T-helper 1 cell (primary cell): ENCODE measurements at places on chromosomes 3 and 15.

DNA sequence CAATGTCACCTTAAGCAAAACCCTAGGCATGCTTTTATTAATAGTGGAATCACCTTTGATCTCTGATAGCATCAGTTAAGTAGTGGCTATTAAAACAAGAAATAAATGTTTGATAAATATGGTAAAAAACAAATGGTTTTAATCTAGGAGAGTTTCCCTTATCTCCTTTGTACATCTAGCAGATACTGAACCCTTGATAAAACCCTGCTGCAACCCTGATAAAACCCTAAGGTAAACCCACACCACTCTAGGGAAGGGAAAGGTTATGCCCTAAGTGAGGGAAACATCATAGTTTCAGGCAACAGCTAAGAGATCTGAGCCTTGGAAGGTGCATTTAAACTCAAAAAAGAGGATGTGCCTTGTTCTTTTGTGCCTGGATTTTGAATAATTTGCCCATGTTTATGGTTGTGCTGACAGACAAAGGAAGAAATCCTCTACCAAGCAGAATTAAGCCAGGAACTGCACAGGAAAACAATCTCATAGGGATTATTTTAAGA is 309.7 kb downstream of the FGF12 start:
- DNase-seq = no peak

GRCh38 chr3:183247011-183247589 is 6.0 kb upstream of the B3GNT5 start:
- no peak for DNase-seq

- DNase-seq = peak; percentile 58
Measured at GRCh38 chr3:48548729-48549705, 7.6 kb downstream of the PFKFB4 start.

- DNase-seq = no peak
Measured at GRCh38 chr15:69474291-69474690, 21.7 kb downstream of the RPLP1 start.

GRCh38 chr3:148190441-148190990 is 507.2 kb upstream of the AGTR1 start:
- DNase-seq = no peak

DNA sequence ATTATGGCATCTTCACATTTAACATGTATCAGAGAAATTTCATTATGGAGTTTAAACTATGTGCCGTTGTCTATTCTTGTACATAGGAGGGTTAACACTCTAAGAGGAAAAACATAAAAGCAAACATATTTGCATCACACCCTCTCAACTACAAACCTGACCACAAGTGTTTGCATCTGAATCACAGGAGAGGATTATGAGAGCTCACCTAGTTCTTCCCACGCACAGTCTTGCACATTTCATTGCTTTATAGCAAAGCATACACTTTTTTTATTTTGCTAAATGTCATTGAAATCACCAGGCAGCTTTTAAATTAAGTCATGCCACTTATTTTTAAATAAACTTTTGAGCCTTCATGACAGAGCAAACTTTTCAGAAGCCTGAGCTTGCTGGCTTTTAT is 12.5 kb downstream of the TRAT1 start:
- DNase-seq = no peak

DNA sequence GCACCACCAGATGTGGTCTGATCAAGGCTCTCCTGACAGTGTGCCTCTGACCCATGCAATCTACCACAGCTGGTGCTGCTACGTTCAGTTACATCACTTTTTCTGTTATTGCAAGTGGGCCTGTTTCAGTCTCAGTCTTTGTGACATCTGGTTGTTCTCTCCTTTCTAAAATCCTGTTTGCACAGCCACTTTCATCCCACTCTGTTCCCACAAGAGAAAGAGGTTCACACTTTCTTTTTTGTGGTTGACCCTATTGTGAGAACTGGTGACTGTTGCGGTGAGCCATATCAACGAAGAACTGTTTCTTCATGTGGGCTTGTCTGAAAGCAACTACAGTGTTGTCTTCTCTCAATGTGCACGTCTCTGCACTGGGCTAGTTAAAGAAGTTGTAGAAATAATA is 342.8 kb upstream of the ARPP21 start:
- DNase-seq = no peak

- no peak for DNase-seq
Measured at GRCh38 chr3:117893001-117893400, 1141.6 kb downstream of the IGSF11 start.
